ENCODE measurements at places on chromosomes 7 and 10.

DNA sequence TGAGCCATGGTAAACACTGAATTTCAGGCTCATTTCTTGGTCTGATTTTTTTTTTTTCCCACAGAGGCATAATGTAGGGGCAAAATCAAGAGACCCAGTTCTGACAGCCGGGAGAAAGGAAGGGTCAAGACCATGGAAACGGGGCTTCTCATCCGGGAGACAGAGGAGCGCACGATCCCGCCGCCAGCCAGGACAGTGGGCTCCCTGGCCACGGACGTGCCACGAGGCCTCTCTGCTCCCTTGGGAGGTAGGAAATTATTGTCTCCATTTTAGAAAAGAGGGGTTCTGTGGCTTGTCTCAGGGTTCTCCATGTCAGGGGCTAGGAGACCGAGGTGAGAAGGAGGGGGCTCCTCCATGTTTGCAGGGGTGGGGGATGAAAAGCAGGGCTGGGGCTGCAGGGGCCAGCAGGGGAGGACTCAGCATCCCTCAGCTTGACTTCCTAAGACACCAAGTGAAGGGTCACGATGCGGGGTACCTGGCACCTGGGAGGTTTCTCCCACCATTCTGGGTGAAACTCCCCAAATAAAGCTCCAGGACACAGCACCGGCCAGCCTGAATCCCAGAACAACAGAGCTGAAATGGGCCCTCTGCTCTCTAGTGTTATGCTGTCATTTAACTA, 37.6 kb downstream of the PPIF start:
- DNase-seq, result no peak

- DNase-seq, result no peak
These were observed 94.5 kb downstream of the ETV1 start for GRCh38 chr7:13894954-13895353.

DNA sequence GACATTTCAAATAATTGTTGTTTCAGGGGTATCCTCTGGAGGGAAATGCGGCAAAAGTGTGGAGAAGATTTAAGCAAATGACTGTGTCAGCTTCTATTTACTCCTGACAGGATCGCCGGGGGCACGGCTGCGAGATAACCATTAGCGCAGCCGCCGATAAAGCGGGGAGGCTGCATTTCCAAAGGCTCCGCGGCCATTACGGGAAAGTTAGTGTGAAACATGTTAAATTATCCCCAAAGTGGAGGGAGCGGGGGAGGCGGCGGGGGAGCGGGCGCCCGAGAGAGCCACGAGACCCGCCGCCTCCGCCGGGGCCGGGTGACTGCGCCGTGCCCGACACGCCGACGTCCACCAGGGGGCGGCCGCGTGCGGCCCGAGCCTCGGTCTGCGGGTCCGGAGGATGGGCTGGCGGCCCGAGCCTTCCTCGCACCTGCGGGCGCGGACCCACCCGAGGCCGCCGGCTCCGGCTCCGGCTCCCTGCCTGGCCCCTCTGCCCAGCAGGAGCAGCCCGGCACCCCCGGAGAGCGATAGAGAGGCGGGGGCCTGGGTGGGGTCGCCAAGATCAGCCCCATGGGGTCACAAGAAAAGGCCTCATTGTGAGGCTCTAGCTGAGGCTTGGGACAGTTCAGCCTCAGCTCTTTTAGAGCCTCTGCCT, 74.4 kb upstream of the PAX2 start:
- DNase-seq, result no peak

GRCh38 chr10:45427970-45428366, 54.0 kb downstream of the ALOX5 start:
- no peak for DNase-seq

DNA sequence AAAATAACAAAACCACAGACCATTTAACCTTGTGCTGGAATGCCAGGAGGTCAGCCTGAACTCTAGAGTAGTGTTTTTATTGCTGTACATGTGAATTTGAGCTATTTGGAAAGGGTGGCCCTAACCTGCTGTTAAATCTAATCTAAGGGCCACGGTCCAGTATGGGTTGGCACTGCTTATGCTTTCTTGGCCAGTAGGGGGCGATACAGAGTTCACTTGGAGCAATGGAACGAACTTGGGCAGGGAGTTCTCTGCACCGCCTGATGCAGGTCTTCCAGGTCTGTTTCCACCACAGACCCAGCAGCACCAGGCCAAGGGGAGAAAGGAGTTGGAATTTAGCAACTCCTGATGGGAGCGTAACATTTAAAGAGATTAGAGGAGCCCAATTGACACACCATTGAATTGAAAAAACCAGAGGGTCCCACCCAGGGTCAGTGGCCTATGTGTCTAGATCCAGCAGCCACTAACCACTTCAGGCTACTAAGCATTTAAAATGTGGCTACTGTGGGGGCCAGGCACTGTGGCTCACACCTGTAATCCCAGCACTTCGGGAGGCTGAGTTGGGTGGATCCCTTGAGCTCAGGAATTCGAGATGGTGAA, 75.7 kb upstream of the EFCAB10 start:
- no peak for DNase-seq

DNA sequence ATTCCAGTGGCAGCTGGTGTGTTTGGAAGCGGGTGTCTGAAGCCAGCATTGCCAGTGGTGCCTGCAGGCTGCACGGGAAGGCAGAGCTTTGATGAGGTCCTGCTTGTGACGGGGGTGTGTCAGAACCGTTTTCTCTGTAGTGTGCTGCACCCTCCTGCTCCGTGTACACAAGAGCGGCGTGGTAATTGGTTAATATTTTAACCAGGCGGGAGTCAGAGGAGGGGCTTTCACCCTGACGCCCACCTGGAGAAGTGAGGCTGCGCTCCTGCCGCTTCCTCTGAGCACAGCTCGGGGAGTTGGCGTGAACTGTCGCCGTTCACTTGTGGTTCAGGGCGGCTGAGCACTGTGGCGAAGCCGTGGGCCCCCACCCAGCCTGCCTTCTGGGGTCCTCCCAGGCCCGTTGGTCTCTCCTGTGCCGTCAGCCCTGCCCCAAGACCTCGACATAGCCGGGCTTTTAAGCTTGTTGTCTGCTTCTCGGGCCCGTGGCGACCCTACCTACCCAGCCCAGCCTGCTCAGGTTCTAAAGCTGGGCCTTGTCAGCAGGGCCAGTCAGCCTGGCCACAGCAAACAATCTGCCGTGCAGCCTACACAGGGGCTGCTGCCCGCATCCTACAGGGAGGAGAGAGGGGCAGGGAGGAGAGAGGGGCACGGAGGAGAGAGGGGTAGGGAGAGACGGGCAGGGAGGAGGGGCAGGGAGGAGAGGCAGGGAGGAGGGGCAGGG, 11.6 kb downstream of the NKX6-2 start:
- no peak for DNase-seq

DNA sequence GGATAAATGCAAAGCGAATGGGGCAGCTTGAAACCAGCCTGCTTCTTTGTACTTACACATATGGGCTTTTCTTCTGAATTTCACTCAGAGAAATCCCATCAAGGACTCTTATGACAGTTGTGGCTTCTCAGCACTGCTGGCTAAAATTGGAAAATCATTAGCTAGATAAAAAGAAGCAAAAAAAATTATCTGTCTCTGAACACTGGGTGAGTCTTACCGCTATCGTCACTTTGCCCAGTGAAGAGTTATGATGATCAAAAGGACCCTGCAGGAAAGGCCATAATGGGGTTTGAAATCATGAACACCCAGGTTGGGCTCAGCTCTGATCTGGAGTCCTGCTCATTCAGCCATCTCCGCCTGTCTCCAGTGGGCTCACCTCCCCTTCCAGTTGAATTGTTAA, 34.3 kb downstream of the AOAH start:
- DNase-seq, result no peak

DNA sequence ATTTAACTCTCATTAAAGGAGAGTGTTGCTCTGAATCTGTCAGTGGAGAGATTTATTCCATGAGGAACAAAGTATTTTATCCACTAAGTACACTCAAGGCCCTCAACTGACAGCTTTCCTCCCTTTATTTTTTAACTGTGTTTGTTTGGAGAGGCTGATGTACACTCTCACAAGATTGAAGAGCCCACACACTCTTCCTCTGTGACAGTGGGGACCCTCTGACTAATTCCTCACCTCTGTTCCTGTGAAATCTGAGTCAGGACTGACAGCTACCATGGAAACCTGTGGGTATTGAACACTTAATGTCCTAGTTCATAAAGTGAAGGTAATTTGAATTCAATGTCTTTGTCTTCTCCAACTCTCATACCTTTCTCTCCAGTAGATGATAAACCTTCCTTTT, 189.8 kb upstream of the PITRM1 start:
- no peak for DNase-seq

GRCh38 chr10:14554091-14554490, 220.6 kb downstream of the FAM107B start:
- DNase-seq, result no peak

- no peak for DNase-seq
These were observed 67.0 kb downstream of the PRLHR start for GRCh38 chr10:118528426-118528825.

- DNase-seq, result no peak
These were observed 55.2 kb upstream of the SLC26A5 start for GRCh38 chr7:103501206-103501605.

GRCh38 chr10:12846718-12847117, 154.8 kb downstream of the CCDC3 start:
- no peak for DNase-seq

DNA sequence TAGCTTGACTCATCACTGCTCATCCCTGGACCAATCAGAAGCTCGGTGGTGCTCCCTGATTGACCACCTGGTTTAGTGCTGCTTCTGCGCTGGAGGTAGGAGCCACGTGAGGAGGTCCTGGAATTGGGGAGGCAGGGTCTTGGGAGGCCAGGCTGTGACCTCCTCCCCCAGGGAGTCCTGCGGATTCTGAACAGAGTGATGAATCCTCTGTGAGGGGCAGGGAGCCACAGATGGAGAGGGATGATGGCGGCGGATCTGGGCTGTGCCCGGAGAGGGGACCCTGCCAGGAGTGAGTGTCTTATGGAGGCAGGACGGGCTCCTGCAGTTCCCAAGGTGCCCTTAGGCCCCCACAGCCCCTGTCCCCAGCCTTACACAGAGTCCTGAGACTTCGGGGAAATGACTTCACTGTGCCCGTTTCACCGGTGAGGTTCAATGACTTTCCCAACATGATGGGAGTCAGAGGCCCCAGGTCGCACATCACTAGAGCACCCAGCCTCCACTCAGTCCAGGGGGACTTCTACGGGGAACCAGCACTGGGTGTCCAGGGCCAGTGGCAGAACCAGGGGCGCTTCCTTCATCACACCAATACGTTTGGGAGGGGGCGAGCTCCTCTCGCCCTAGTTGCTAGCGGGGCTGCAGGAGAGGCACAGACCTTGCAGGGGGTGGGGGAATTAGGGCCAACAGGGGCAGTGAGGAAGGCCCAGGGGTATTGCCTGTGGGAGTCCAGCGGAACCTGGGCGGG, 48.9 kb downstream of the FKBP6 start:
- DNase-seq, result no peak

- no peak for DNase-seq
These were observed 35.1 kb downstream of the CH25H start for GRCh38 chr10:89171996-89172395.

GRCh38 chr10:102150970-102151773, 1.0 kb upstream of the NOLC1 start:
- DNase-seq, result no peak

DNA sequence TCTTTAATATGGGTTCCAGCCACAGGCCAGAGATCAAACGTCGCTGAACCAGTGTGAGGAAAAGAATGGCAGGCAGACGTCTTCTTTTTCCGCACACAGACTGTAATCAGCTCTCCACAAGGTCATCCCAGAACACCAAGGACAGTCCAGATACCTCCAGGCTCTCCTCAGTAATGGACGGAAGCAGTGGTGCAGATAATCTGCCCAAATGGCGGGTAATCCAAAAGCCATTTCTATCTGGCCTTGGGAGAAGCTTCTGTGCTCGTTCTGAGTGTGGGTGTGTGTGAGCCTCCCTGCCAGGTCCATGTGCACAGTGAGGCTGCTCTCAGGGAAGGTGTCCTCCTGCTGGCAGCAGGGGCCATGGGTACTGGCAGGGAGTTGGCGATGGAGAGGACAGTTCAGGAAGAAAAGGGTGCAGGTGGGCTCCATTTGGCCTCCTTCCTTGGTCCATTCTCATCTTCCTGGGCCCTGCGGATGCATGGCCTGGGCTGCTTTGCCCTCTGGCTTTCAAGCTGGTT, 15.6 kb upstream of the TEX36 start:
- no peak for DNase-seq

DNA sequence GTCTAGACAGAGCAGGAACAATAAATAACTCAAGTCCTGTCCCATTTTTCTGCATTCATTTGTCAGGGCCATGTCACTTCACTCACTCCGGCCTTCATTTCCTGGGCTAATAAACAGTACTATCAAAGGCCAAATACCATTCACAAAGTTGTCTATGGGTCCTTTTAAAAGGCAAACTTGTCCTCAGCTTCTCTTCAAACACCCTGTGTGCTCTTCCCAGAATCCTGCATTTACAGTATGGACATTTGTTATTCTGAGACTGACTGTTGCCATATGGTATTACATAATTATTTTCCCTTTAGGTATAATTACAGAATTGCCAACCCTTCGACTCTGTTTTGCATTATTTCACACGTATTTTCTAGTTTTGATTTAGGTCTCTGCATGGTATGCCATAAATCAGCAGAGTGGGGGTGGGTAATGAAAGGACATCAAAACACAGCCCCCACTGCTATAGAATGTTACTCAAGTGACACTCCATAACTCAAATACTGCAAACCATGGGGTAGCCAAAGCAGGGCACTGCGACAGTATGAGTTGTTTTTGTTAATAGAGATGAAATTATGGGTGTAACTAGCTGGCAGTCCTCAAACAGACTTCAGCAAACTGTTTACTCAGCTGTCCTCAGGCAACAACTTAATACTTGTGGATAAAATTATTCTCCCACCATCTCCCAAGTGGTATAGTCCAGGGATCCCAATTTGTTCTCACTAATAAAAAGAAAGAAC, 183.7 kb downstream of the TRIL start:
- no peak for DNase-seq

DNA sequence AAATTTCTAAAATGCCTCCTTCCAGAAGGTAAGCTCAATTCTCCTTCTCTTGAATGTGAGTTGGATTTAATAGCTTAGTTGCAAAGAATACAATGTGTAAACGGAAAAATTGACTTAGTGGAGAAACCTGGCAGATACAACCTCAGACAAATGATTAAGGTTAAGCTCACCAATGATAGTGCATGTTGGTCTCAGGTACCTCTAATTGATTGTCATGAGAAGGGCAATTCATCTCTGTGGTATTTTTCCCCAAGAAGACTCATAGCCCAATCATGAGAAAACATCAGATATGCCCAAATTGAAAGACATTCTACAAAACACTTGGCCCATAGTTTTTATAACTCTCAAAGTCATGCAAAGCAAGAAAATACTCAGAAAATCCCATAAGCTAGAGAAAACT, 36.2 kb upstream of the TMEM106B start:
- no peak for DNase-seq

DNA sequence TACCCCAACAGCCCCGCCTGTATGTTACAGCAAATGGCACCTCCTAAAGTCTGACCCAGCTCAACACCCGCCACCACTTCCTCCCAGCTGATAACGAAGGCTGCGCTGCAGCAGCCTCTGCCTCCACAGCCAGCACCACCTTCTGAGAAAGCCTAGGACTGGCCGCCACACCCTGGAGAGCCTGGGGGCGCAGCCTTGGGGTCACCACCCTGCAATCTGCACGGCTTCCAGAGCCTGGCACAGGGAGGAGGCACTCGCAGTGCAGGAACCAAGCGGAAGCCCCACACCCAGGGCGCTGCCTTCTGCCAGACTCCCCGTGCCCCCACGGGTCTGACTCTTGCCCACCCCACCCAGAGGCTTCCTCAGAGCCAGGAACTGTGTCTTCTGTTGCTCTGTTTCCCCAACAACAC, 112.5 kb downstream of the MAD1L1 start:
- DNase-seq, result no peak

GRCh38 chr10:1957057-1957456, 219.7 kb upstream of the ADARB2 start:
- DNase-seq, result no peak
